SK-N-SH treated with all-trans-retinoic acid at 6 μM for 48 hours (cell line): ENCODE measurements at places on chromosomes 1 and 21.

- ATAC-seq, result peak; percentile 94
These were observed 115.0 kb downstream of the TGFB2 start for GRCh38 chr1:218459878-218460711.

DNA sequence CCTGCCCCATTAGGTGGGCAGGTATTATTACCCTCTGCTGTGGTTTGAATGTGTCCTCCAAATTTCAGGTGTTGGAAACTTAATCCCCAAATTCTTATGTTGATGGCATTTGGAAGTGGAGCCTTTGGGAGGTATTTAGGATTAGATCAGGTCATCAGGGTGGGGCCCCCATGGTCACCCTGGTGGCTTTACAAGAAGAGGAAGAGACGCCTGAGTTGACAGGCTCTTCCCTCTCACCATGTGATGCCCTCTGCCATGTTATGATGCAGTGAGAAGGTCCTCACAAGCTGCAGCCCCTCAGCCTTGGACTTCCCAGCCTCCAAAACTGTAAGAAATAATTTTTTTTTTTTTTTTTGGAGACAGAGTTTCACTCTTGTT is 8.8 kb upstream of the THEMIS2 start:
- ATAC-seq, result no peak

GRCh38 chr1:201537891-201538611 is 876 bp upstream of the NAV1 start:
- peak; percentile 0; the same call in 1 of the 3 replicates for ATAC-seq

- ATAC-seq, result peak; percentile 76
These were observed 24.4 kb downstream of the PLXNA2 start for GRCh38 chr1:208219659-208220282.
